ENCODE measurements at places on chromosomes 6 and 20. TPM values are rescaled to one million over a fixed set of nuclear protein-coding genes. Genes with fewer than 3 reads are reported as not detected.

- DNase-seq: no peak
Observed at GRCh38 chr6:43845646-43846045, 75.6 kb downstream of the VEGFA start.

DNA sequence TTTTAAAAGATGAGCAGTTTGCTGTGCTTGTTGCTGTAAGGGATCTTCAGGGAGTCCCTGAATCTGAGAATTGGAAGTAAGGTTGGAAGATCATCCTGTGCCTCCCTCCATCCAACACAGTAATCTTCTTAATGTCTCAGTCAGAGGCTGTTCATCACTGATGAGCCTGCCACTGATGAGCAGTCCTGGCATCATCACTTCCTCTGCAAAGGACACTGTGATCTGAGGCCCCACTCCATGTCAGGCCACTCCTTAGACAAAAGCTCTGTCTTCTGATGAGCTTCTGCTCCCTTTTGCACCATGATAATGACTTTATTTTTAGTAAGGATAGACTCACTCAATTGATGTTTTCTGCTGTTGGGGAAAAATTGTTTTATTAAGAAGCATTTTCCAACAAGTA is 121.0 kb downstream of the UST start:
- DNase-seq: no peak

DNA sequence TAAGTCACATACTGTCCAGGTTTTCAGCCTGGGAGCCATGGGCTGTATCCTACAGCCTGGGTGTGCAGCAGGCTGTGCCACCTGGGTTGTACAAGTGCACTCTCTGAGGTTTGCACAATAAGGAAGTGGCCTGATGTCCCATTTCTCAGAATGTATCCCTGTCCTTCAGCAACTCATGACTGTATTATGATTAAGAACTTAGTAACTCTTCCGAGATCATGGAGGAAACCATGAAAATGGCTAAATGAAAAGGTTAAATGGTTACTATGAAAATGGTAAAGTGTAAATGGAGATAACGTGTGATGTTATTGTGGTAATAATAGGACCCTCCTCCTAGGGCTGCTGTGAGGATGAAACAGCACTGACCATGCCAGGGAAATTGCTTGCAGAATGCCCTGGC is 227.6 kb downstream of the ANKRD60 start:
- no peak for DNase-seq

GRCh38 chr6:30883685-30884520 is at the start of gene DDR1:
DDR1 (plus strand) TSS chr6:30884519; CDS start chr6:30888730, 4,211 bp downstream.
- peak; percentile 54 for DNase-seq

DNA sequence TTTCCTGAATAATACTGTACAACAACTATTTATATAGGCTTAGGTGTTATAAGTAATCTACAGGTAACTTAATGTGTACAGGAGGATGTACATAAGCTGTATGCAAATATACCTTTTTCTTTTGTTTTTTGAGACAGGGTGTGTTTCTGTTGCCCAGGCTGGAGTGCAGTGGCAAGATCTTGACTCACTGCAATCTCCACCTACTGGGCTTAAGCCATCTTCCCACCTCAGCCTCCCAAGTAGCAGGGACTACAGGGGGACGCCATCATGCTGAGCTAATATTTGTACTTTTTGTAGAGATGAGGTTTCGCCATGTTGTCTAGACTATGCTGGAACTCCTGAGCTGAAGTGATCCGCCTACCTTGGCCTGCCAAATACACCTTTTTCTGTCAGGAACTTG is 191.7 kb upstream of the ZNF217 start:
- DNase-seq: no peak

- DNase-seq: no peak
Observed at GRCh38 chr6:110545081-110545872, 68.9 kb upstream of the SLC22A16 start.

GRCh38 chr6:156808287-156808686 is 31.1 kb downstream of the ARID1B start:
- DNase-seq: no peak

GRCh38 chr6:6661191-6661590 is 72.7 kb downstream of the LY86 start:
- DNase-seq: no peak

DNA sequence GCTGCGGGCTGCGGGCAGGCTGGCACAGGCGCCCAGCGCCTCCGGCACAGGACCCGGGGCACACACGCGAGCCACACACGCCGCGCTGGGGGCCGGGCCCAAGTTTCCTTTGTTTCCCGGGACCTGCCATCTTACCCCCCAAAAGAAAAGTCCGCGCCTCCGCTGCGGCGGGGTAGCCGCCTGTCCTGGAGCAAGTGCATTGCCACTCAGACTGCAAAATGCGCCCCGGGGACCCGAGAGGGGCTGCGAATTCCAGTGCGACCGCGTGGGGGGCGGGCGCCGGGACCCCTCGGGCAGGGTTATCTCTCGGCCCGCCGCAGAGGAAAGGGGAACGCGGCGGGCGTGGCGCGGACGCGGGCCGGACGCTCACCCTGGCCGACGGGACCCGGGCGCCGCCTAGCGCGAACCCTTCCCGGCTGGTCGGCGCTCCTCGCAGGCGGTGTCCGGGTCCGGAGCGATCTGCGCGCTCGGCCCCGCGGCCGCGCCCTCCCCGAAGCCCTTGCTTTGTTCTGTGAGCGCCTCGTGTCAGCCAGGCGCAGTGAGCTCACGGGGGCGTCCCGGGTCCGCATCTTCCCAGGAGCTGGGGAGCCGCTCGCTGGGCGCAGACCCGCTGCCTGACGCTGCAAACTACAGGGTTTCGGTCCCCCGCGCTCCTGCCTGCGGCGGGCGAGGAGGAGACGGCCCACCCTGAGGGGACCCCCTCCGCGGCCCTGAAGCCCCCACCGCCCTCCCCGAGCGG is 639 bp upstream of the CD24 start:
- no peak for DNase-seq

DNA sequence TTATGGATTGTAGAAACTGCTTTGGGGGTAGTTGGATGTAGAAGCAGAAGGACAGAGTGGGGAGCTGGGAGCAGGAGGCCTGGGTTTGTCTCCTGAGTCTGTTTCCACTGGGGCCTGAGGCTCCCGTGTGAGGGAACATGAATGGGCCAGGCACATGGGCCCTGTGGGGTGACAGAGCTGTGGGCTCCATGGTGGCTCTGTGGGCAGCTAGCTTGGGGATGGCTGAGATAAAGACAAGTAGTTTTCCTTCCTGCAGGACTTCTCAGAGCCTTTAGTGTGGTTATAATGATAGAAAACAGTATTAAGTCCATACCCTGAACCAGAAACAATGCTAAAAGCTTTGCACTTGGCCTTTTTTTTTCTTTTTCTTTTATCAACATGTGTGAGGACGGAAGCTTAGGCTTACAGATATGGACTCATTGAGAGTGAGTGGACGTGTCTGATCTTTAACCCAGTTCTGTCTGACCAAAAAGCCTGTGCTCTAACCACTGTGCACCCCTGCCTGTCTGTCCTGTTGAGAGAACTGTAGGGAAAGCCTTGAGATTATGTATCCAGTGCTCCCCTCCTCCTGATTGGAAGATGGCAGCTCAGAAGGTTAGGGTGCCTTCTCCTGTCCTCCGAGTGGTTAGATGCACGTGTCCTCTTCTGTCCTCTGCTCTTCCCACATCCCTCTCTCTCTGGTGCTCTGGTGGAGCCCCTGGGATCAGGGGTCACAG is 98.3 kb downstream of the CDH26 start:
- no peak for DNase-seq

DNA sequence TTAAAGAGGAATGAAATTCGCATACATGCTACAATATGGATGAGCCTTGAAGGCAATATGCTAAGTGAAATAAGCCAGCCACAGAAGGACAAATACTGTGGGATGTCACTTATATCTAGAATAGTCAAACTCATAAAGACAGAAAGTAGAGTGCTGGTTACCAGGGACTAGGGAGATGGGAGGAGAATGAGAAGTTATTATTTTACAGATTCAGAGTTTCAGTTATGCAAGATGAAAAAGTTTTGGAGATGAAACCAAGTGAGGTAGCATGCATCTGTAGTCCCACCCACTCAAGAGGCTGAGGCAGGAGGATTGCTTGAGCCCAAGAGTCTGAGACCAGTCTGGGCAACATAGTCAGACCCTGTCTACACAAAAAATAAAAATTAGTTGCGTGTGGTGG is 82.5 kb upstream of the ARID1B start:
- DNase-seq: no peak

DNA sequence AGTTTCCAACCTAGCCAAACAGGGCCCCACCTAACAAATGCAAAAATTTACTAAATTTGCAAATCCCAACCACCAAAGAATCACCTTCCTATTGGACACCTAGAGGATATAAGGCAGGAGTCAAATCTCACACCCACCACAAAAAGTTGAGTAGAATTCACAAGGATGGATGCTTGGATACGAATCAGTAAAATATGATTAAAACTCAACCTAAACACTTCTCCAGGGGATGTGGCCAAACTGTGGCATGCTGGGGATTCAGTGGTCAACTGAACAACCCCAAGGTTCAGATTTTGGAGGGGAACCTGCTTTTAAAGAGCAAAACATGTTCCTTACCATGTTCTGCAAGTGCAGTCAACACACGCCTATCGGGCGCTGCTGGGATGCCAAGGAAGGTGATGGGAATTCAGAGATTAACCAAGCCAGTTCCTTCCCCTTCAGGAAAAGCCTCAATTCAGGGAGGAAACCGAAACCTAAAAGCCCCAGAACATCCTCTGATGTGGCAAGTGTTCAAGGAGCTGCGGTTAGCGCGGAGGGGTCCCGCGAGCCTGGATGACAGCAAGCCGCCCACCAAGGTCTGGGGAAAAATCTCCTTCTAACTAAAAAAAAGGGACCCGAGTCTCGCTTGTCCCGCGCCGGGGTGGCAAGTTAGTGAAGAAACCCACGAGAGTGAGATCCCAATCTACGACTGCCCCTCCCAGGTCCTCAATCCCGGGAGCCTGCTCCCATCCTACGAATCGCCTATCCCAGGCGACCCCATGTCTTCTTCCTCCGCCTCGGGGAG is 902 bp downstream of the SAMHD1 start:
- peak; percentile 45 for DNase-seq

- DNase-seq: no peak
Observed at GRCh38 chr20:23358563-23358906, 3.4 kb upstream of the GZF1 start.

- no peak for DNase-seq
Observed at GRCh38 chr6:46410334-46410953, 80.8 kb downstream of the RCAN2 start.

GRCh38 chr6:29709188-29709587 is 14.0 kb upstream of the HLA-F start:
- no peak for DNase-seq

- peak; percentile 56 for DNase-seq
Observed at GRCh38 chr20:33005132-33005566, 916 bp upstream of the SUN5 start.

- DNase-seq: no peak
Observed at GRCh38 chr6:33654831-33655554, 33.9 kb downstream of the ITPR3 start.

DNA sequence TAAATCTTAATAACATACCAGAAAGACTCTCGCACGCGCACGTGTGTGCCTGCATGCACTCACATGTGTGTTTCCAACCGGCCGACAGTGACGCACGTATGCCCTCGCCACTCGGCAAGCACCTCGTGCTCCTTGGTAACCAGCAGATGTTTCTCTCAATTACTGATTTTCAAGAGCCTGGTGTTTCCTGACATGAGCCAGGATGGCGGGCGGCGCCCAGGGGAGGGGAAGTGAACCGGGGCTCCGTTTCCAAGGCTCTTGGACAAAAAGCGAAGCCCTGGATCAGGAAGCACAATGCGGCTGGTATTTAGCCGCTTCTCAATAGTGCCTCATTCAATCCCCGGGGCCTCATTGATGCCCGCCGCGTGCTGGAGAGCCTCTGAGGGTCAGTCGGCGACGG is 37.7 kb downstream of the PMEPA1 start:
- DNase-seq: no peak

DNA sequence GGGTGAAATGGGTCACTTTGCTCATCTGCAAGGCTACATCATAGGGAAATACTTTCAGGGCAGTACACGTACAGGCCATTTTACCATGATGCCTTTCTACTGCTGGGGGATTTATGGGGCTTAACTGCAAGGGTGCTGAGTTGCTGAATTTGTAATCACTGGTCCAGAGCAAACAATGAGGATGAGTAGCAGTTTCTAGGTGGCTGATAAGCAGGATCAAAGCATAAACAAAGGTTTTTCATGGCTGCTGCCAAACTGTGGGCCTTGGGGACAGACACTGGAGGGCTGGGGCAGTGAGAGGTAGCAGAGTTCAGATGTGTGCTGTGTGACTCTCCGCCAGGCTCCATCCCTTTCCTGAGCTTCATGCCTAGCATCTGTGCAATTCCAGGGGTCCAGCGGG is 68.3 kb downstream of the CNBD2 start:
- DNase-seq: no peak

- DNase-seq: no peak
Observed at GRCh38 chr6:21367649-21368154, 225.8 kb upstream of the SOX4 start.

- no peak for DNase-seq
Observed at GRCh38 chr6:154872542-154873114, 122.5 kb upstream of the TIAM2 start.

- no peak for DNase-seq
Observed at GRCh38 chr20:1827974-1828785, 67.0 kb upstream of the SIRPA start.

- no peak for DNase-seq
Observed at GRCh38 chr20:49682798-49683197, 30.9 kb downstream of the B4GALT5 start.

DNA sequence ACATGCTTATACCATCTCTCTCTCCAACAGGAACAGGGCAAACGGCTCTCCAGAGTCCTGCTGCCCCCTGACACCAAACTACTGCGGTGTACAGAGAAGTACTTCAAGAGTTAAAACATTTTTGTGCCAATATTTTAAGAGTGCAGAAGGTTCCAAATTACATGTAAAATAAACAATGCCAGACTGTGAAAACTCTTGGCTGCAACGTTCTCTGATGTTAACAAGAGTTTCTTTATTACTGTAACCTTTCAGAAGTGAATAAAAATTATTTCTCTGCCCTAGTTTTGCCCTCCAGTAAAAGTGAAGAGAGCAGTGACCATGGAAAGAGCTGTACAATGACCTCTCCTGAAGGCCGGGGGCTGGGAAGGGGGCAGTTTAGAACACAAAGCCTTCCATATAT is 41.4 kb upstream of the FAM83C start:
- no peak for DNase-seq

The NRN1 gene
- not detected for total RNA-seq

The TCF15 gene
- not detected for total RNA-seq

The PGC gene
- not detected for total RNA-seq

The PI3 gene
- total RNA-seq: not detected

The PLA2G7 gene
- total RNA-seq: not detected

The CYB5R4 gene
- 16.3 TPM for total RNA-seq

The OOEP gene
- 0.50 TPM for total RNA-seq

The SCRT2 gene
- not detected for total RNA-seq

The RBM24 gene
- 0.33 TPM for total RNA-seq

The TBXT gene
- not detected for total RNA-seq

The ZSCAN23 gene
- 0.78 TPM for total RNA-seq

The WFDC2 gene
- total RNA-seq: not detected

The HLA-DRB1 gene
- total RNA-seq: 31.3 TPM

The ADGRB3 gene
- not detected for total RNA-seq

The APOM gene
- 4.2 TPM for total RNA-seq

All from CD4-positive, alpha-beta T cell (primary cell).